ENCODE measurements at places on chromosomes 16 and 17.

GRCh38 chr16:58440131-58440530 lies 47.9 kb downstream of the GINS3 start:
- DNase-seq = no peak

- no peak for DNase-seq
Measured at GRCh38 chr17:63278728-63279442, 167.2 kb downstream of the CYB561 start.

DNA sequence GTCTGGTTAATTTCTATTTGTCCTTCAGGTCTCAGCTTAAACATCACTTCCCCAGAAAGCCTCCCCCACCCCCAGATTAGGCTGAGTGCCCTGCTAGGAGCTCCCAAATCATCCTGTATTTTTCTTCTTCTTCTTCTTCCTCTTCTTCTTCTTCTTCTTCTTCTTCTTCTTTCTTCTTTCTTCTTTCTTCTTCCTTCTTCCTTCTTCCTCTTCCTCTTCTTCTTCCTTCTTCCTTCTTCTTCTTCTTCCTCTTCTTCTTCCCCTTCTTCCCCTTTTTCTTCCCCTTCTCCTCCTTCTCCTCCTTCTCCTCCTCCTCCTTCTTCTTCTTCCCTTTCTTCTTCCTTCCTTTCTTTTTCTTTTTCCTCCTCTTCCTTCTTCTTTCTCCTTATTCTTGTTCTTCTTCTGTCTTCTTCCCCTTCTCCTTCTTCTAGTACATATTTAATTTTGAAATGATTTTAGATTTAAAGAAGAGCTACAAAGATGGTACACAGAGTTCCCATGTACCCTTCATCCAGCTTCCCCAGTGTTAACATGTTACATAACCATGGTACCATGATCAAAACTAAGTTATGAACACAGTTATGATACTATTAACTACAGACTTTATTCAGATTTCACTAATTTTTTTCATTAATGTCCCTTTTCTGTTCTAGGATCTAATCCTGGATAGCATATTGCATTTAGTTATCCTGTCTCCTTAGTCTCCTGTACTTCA lies 27.1 kb upstream of the DHX40 start:
- no peak for DNase-seq

DNA sequence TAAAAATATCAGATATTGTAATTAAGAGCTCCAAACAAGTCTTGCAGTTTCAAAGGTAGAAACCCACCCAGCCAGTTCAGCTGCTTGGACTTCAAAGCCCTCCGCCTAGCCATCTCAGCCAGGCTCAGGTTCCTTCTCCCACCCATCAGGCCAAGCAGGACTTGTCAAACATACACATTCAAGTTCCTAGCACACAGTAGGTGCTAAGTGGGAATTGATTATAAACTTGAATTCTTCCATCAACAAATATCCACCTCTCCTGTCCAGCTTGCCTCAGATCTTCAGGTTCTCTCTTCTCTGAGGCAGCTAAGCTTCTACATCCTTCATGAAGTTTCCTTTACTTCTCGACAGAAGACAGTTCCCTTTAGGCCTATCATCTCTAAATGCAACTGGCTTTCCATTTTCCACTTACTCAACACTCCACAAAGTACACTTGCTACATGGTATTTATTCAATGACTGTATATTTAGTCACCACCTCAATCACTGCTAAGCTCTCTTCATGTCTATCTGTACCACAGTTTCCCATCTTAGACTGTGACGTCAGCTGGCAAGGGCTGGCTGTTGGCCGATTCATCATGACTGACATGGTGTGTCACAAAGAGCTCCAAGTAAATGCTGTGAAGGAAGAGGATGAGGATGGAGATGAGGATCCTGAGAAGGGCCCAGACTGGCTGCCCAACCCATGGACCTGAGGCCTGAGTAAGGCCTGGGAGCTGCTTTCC lies 13.3 kb upstream of the COG7 start:
- DNase-seq = no peak

DNA sequence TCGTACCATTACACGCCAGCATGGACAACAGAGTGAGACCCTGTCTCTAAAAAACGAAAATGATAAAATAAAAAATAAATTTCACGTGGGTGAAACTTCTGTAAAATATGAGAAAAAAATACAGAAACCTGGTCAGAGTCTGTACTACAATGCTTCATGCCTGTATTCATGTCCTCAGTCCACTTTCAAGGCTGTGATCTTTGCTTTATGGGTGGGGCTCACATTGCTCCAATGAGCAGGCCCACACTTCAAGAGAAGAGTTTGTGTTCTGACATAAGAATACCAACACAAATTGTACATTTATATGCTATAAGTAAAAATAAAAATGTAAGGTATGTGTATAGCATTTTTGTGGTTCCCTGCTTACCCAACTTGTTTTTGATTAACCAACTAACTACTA lies 32.2 kb upstream of the ABCA3 start:
- DNase-seq = no peak

DNA sequence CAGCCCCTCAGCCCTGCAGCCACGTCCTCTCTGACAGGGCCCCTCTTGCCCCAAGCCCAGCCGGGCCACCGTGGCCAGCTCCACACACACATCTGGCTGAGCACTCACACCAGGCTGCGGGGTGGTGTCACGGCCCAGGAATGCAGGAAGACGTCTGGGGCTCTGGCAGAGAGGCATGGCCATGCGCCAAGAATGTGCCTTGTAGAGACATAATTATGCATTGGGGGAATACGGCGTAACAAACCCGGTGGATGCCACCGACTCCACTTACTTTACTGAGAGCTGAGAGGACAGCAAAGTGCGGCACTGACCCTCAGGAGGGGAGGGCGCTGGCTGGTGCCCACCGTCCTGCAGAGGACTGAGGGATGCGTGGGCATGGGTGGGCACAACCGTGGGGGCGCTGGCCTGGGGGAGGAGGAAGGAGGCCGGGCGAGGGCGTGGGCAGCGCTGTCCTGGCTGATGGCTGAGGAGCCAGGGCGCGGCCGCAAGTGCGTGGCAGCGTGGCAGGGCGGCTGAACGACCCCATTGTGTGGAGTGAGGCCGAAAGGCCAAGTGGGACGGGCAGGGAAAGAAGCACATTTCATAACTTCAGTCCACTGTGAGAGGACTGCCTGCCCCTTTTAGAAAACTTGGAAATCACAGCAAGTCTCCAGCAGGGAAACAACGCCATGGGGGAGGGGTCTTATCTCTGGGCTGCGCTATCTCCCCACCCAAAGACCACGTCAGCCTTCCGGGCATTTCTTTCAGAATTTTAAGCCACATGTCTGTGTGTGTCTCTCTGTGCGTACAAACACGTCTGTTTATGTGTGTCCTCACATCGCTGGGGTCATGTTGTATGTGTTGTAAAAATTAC lies 30.6 kb downstream of the METRNL start:
- no peak for DNase-seq

GRCh38 chr16:3668626-3669025 lies 14.1 kb downstream of the DNASE1 start:
- no peak for DNase-seq

GRCh38 chr16:61836804-61837393 lies 199.3 kb downstream of the CDH8 start:
- no peak for DNase-seq

- DNase-seq = no peak
Measured at GRCh38 chr17:32492648-32493289, 6.0 kb downstream of the CDK5R1 start.

DNA sequence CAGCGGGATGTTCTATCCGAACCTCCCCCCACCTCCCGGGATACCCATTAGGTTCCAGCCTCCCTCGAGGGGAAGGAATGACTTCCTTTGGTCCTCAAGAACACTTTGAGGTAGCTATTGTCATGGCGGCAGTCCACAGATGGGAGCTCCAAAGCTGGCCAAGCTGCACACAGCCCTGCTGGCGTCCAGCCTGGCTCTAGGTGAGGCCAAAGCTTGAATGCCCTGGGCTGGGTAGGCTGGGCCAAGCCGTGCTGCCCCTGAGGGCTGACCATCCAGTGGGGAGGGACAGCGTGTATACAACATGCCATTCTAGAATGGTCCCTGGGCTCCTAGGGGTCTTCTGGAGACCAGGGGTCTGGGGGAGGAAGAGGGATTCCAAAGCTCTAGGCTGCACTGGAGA lies 43.5 kb downstream of the PEMT start:
- DNase-seq = no peak

DNA sequence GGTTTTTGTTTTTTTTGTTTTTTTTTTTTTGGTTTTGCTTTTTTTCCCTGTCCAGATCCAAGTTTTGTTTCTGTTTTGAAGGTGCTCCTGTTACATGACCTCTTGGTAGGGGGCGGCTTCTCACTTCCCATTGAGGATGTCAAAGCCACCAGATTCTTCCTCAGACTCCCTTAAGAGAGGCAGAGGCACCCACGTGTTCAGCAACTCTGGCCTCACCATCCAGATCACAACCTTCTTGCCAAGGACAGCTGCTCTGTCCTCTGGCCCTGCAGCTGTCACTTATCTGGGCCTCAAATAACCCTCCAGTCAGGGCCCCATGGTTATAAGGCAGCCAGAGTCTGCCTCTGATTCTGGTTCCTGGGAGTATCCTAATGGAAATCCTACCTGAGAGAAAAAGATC lies 208.5 kb downstream of the STX8 start:
- DNase-seq = no peak

DNA sequence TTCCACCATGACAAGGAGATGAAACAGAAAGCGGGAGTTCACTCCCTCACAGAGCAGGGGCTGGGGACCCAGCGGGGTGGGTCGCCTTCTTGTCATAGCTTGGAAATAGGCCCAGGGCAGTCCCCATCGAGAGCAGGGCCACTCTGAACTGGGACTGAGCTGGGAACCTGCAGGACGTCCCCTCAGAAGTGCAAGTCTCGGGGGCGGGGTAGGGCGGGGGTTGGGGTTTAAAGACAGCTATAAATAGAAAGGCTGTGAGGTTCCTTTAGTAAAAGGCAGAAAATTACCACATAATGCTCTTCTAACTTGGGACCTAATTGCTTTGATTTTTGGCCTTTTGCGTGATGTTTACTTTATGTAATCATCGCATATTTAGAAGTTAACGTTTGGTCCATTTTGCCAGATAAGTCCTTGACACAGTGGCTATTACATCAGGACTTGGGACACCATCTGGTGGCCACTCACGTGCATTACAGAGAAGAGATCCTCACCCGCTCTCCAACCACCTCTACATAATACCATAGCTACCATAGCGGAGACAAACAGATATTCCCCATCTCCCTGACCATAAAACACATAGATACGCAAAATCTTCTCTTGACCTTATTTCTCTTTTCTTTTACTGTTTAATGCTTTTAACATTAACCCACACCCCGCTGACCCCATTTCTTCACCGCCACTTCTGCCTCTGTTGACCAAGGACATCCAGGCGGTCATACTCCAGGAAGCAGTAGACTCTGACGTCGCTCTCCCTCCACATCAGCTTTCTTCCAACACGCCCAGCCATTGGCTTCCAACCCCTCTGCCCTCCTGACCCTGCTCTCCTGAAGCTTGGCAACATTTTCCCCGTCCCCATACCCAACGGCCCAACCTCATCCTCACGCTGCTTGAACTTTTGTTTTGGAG lies 27.5 kb upstream of the PIK3R6 start:
- peak; percentile 35 for DNase-seq

- peak; percentile 61 for DNase-seq
Measured at GRCh38 chr16:4288148-4288921, 15.5 kb upstream of the TFAP4 start.

DNA sequence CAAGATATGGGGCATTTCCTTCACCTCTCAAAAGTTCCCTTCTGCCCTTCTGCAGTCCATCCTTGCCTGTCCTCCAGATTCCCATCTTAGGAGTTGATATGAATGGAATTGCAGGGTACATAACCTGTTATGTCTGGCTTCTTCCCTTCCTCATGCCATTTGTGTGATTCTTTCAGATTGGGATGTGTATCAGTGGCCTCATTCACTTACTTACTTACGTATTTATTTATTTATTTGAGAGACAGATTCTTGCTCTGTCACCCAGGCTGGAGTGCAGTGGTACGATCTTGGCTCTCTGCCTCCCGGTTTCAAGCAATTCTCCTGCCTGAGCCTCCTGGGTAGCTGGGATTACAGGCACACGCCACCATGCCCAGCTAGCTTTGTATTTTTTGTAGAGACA lies 6.2 kb upstream of the TMEM94 start:
- no peak for DNase-seq

GRCh38 chr16:47643323-47644000 lies 182.3 kb downstream of the PHKB start:
- no peak for DNase-seq

DNA sequence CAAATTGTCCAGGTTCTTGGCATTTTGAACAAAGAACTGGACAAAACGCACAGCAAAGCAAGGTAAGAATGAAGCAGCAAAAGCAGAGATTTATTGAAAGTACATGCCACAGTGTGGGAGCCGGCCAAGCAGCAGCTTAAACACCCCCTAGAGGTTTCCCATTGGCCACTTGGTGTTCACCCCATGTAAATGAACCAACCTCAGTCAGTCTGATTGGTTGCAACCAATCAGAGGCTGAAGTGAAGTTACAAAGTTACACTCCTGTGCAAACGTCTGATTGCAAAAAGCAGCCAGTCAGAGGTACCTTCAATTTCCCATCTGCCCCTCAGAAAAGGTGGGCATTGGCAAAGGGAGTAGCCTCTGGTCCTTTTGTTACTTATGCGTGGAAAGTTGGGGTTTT lies 8.8 kb upstream of the ZNF263 start:
- no peak for DNase-seq

Measured in activated CD4-positive, alpha-beta T cell treated with anti-CD3 and anti-CD28 coated beads for 24 hours (primary cell).